ENCODE measurements at places on chromosomes 7 and 10.

DNA sequence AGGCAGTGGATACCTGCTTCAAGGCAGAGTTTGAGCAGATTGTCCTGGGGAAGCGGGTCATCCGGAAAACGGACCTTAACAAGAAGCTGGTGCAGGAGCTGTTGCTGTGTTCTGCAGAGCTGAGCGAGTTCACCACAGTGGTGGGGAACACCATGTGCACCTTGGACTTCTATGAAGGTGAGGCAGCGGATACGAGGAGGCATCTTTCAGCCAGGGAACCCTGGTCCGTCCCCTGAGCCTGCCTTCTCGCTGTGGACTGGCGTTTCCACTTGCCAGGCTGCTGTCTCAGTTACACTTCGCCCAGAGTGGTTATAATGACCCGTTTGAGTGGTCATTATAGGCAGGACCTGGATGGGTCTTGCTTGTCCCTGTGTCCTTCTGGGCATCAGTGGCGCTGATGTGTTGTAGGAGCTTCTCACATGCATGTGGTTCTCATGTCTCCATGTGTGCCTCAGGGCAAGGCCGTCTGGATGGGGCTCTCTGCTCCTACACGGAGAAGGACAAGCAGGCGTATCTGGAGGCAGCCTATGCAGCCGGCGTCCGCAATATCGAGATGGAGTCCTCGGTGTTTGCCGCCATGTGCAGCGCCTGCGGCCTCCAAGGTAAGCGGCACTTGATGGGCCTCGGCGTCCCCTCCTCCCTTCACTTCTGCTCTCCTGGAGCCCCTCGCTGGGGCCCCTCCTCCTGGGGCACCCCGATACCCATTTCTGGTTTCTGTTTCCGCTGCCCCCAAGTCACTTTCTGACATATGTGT lies 18.0 kb downstream of the UPP1 start:
- no peak for DNase-seq

GRCh38 chr10:124213899-124214510 lies 120.6 kb upstream of the CHST15 start:
- DNase-seq = no peak

DNA sequence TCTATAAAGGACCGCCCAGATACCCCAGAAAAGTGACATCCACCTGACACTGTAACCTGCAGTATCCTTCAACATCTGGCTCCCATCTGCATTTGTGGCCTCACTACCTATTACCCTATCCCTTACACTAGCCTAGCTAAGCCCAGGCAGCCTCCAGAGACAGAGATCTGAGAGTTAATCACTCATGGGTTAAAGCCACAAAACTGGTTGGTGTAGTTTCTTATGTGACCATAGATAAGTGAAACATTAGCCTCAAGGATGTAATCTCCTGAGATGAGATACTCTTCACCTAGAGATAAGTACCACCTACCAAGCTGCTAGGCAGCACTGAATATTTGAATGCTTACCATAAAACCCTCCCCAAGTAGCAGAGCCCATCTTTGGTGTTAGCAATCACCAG lies 35.4 kb downstream of the CTTNBP2 start:
- no peak for DNase-seq

GRCh38 chr7:29077854-29078253 lies 68.5 kb downstream of the CPVL start:
- no peak for DNase-seq

DNA sequence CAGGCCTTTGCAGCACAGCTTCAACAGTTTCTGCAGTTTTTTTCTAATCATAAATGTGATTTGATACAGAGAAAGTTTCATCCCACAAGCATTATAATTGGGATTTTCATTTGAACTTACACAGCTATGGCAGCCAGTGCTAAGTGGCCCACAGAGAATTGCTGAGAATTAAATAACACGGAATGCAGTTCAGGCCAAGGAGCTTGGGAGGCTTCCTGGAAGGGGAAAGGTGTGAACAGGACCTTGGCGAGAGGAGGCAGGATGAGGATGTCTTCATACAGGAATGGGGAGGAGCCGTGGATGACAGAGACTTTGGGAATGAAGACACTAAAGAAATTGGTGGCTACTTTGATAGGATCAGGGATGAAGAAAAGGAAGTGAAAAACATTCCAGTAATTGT lies 95.3 kb downstream of the ZNF22 start:
- DNase-seq = no peak

GRCh38 chr7:8015100-8015745 lies 46.6 kb downstream of the GLCCI1 start:
- no peak for DNase-seq

DNA sequence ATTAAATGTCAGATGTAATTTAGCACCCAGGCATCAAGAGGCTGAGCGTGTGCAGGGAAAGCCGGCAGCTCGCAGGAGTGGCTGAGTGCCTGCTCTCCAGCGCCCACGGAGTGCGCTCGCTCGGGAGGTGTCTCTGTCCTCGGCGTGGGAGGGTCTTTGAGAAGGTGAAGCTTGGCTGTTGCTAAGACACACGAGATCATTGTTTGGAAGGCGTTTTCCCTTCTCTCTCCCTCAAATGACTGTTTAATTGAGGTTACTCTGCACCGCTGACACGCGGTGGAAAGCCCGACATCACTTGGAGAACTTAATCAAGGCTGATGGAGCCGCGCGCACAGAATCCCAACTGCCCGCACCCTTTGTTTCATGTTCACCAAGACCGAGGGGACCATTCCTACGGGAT lies 414.6 kb downstream of the DNAJB6 start:
- no peak for DNase-seq

GRCh38 chr7:106679153-106679931 lies 18.4 kb upstream of the CCDC71L start:
- DNase-seq = no peak

DNA sequence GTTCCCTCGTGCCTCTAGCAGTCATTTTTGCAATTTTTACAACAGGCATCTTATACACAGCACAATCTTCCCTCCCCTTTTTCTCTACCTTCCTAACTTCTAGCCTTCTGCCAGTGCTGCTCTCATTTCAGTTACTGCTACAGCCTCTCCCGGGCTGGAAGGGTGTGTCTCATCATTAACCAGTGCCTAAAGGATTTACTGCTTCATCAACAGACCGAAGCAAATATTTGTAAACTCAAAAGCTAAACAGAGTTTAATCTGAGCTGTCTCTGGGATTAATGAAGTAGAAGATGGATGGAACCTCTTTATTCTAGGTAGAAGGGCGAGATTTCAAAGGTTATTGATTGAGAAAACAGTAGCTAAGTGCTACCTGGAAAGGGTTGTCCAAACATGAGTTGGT lies 94.3 kb downstream of the PRPF18 start:
- no peak for DNase-seq

DNA sequence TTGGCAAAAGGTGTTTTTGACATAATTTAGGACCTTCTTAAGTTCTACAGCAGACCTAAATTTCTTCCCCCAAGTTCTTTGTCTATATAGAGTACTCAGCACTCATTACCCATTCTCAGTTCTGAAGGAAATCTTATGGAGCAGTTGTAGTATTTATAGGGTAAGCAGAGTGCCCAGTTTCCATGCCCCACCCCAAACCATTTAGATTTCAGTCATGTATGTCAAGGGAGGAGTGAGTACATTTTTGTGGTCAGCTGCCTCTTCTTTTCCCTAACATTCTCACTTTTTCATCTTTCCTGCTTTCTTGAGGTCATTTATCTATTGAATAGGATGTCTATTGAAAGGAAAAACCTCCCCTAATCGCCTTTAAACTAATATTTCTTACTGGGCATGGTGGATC lies 83.3 kb downstream of the KAT6B start:
- DNase-seq = no peak

GRCh38 chr7:133258174-133258573 lies 5.3 kb downstream of the EXOC4 start:
- no peak for DNase-seq

- no peak for DNase-seq
Observed at GRCh38 chr10:60937784-60938654, 6.0 kb downstream of the RHOBTB1 start.

GRCh38 chr10:120414946-120415345 lies 42.1 kb upstream of the PLPP4 start:
- no peak for DNase-seq

DNA sequence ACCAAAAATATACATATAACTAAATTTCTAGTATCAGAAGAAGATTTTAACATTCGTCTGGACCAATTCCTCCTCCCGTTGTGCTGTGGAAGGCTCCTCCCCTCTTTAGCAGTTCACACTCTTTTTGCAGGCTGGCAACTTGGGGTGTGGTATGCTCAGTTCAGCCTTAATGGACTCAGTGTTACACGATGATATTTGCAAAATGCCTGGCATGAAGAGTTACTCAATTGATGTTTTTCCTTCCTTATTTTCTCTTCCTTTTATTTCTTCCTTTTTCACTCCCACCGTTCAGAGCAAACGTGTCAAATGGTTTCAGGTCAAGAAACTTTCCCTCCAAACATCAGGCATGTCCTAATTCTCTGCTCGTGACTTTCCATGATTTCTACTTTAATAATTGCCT lies 248.3 kb downstream of the PHF14 start:
- DNase-seq = no peak

- DNase-seq = no peak
Observed at GRCh38 chr7:28956608-28957063, 1.5 kb downstream of the TRIL start.

DNA sequence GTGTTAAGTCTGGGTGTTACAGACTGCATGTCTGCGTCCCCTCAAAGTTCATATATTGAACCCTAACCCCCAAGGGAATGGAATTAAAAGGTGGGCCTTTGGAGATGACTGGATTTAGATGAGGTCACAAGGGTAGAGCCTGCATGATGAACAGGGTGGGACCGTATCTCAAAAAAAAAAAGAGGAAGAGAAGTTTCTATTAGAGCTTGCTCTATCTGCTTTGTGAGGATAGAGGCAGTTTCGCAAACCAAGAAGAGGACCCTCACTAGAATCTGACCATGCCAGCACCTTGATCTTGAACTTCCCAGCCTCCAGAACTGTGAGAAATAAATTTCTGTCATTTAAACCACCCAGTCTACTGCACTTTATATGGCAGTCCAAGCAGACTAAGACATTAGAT lies 1.4 kb downstream of the KIN start:
- DNase-seq = no peak

DNA sequence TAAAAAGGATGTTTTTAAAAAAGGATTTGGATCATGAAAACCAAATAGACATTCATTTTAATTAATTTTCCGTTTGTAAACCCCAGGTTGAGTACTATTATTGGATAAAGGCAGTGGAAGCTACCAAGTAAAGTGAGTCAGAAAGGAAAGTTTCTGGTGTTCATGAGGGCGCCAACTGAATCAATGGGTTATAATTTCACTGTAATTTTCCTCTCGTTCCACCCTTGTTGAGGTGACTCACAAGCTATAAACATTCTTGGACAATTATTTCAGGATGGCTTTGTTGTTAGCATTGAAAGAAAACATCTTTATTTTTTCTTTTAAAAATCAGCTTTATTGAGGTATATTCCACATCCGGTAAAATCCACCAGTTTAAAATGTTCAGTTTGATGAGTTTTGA lies 5.1 kb upstream of the FAM133B start:
- no peak for DNase-seq

DNA sequence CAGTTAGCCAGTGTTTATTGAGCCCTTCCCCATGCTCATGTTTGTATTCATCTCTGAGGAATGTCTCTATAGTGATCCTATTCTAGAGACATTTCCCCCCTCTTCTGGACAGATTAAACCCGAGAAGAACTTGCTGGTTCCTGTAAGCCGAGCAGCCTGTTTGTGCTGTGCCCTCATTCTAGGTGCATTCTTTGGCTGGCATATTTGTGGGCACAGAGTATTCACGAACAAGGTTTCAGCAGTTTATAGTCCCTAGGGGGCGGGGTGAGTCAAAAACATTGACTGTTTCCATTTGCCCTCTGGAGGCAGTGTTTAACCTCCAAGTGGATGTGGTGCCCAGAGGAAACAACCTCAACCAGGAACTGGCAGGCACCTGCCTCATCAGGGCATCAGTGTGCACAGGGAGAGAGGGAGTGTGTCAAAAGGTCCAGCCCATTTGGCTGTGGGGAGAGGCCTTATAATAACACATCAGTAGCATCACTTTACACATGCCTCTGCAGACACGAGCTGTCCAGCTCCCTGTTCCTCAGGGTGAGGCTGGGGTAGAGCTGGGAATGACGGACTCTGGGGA lies 273.3 kb upstream of the LRGUK start:
- DNase-seq = no peak

- DNase-seq = no peak
Observed at GRCh38 chr7:90216080-90216674, 4.6 kb downstream of the STEAP2 start.

GRCh38 chr10:129744134-129745111 lies 219.7 kb downstream of the EBF3 start:
- no peak for DNase-seq

- no peak for DNase-seq
Observed at GRCh38 chr10:48792687-48793096, 108.0 kb downstream of the WDFY4 start.

DNA sequence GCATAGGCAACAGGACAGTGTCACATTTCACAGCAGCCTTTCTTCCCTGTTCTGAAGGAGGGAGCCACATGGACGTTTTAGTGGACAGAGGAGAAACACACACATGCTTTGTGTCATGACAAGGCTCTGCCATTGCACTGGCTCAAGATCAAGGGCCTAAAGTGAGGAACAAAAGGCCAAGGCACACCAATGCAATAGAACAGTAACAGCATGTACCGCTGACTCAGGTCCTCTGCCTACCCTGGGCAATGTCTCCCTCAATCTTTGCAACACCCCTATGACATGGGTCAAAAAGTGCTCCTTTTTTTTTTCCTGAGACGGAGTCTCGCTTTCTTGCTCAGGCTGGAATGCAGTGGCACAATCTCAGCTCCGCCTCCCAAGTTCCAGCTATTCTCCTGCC lies 57.8 kb upstream of the SDK1 start:
- DNase-seq = no peak

- DNase-seq = no peak
Observed at GRCh38 chr10:18647945-18648344, 3.4 kb downstream of the NSUN6 start.

GRCh38 chr7:157825325-157825724 lies 488.5 kb downstream of the DNAJB6 start:
- no peak for DNase-seq

- DNase-seq = no peak
Observed at GRCh38 chr10:121355161-121355560, 243.1 kb downstream of the FGFR2 start.

GRCh38 chr10:93062514-93063143 lies 2.0 kb downstream of the CYP26C1 start:
- DNase-seq = no peak

DNA sequence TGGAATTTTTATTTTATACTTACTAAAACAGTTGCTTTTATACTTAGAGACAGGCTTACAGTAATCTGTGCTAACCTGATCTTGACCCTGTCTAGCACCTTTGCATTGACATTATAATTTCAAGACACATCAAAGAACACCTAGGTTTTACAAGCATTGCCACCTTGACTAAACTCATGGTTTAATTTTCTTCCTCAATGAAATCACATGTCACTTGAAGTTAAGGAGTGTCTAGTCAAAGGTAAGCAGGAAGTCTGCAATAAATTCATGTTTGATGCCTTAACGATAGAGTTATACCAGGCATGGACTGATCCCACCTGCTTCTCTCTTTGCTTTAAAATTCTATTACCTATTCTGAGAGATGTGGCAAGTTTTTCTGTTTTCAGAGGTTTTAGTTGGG lies 62.4 kb downstream of the ZNF800 start:
- DNase-seq = no peak

GRCh38 chr10:49115796-49116508 lies 630 bp upstream of the VSTM4 start:
- no peak for DNase-seq

All from stimulated activated CD8-positive, alpha-beta memory T cell treated with anti-CD3 and anti-CD28 coated beads, Interleukin-2, amount 100 ng/mL, for 1 hour (primary cell).